Coronary artery (tissue), 2 donors: ENCODE measurements at places on chromosomes 2 and 18.

DNA sequence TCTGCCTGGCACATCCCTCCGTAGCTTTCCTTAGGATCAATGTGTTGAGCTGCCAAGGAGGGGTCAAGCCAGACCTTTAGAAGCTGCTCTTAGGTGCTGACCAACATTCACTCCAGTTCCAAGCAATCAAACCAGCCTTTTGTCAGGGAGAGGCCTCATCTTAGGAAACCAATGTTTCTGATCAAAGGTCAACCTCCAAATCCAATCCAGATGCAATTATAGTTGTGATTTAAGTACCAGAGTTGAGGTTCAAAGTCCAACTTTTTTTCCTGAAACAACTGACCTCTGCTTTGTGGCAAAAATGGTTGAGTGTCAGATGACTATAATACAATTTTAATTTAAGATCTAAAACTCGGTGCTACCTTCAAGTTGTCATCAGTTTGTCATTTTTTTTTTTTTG lies 303.4 kb downstream of the ALK start:
- DNase-seq, result no peak

DNA sequence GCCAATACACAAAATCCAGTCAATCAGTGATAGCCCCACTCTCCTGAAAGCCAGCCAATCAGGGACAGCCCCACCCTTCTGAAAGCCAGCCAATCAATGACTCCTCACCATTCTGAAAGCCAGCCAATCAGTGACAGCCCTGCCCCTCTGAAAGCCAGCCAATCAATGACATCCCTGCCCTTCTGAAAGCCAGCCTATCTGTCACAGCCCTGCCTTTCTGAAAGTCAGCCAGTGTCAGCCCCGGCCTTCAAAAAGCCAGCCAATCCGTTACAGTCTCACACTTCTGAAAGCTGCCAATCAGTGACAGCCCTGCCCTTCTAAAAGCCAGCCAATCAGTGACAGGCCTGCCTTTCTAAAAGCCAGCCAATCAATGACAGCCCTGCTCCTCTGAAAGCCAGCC lies 95.9 kb upstream of the HDAC4 start:
- no peak for DNase-seq

DNA sequence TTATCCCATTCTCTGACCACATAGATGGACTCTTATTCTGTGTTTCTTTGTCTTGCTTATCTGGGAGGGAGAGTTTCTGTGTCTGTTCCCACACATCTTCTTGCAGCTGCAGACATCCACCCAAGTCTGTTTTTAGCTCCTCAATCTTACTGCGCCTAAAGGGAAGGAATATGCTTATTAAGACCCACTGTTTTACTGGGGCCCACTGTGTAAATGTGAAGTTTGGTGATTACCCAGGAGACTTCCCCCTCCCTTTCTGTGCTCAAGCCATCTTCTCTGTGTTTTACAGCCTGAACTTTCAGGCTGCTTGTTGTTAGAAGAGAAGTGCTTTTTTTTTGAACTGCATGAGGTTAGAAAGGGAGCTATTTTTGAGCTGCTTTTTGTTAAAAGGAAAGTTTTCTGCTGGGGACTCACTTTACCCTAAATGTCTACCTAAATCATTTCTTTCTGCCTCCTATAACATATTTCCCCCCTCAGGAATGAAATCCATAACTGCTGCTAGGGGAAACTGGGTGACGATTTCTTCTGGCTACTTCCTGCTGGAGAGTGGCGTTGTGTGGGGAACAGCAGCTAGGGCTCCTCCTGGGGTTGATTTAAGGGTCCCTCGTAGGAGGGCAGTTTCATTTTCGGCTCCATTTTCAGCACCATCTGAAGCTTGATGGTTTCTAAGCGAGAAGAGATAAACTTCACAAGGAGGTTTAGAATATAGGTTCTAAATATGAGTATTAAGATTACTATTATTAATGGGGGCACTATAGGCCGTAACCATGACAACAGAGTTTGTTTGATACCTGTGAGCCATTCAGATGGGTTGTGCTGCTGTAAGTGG lies 39.5 kb upstream of the GMCL1 start:
- DNase-seq, result no peak

GRCh38 chr2:108444941-108445840 lies 3.8 kb upstream of the GCC2 start:
- no peak for DNase-seq

DNA sequence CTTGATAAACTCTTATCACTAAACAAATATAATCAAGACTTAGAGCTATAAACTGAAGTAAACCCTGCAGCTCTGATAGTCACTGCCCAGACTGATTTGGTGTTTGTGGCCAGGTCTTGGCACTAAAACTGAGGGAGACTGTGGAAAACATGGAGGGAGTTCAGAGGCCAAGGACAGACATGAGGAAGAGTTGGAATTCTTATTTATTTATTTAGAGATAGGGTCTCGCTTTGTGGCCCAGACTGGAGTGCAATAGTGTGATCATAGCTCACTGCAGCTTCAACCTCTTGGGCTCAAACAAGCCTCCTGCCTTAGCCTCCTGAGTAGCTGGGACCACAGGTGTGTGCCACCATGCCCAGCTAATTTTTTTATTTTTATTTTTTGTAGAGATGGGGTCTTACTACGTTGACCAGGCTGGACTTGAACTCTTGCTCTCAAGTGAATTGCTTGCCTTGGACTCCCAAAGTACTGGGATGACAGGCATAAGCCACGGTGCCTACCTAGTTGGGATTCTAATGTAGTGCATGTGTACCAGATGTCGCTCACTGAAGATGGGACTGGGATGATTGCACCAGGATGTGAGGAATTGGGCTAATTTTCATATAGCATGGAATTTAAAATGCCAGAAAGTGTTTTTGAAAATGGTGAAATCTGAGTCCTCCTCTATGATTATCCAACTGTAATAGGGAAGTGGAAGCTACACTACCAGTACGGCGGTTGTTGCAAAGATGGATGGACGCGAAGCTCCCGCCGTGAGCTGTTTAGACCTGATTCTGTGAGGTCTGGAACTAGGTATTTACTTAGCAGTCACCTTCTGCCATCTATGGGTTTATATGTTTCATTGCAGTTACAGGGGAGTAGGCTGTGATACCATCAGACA lies 52.7 kb upstream of the CTLA4 start:
- no peak for DNase-seq

- no peak for DNase-seq
Measured at GRCh38 chr2:4077017-4077416, 373.6 kb downstream of the DCDC2C start.

GRCh38 chr2:176162911-176163671 lies 6.0 kb downstream of the HOXD3 start:
- no peak for DNase-seq

GRCh38 chr2:49105506-49105905 lies 48.8 kb downstream of the FSHR start:
- DNase-seq, result no peak

DNA sequence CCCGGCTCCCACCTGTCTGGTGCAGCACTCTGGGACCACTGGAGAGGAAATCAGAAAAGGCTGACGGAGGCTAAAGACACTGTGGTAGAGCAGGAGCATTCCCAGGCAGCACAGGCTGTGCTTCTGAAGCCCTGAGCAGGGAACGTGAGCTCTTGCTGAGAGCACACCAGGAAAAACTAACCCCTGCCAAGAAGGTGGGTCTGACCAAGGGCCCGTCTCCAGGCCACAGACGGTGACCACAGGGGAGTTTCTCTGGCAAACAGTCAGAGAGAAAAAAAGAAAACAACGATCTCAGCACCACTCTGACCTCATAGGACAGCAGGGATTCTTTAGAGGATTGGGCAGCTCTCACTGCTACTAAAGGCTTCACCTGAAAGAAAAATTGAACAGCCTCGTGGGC lies 201.4 kb downstream of the AFF3 start:
- no peak for DNase-seq

DNA sequence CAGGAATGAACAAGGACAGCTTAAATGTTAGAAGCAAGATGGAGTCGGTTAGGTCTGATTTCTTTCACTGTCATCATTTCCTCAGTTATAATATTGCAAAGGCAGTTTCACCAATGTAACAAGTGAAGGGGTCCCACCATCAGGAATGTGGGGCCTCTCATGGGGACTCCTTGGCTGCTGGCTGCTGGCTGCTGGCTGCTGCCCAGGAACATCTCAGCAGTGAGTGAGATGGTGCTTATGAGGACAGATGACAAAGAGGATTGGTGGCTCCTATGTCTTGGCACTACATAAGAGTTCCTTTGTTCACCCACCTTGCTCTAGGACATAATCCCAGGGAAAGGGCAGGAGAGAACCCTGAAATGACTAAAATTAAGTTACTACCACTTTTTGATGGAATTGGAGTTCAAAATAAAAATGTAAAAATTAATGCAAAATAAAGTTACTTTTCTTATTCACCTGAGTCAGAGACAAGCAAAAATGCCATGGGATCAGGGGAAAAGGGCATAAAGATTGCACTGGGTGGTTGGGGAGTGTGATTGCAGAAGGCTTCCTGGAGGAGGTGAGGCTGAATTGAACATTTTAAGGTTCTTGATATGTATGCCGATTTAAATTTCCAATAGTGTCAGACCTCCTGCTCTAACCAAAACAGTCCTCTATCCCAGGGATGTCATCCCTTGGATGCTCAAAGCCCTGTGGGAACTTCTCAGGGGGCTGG lies 23.4 kb downstream of the TMEM177 start:
- DNase-seq, result no peak

DNA sequence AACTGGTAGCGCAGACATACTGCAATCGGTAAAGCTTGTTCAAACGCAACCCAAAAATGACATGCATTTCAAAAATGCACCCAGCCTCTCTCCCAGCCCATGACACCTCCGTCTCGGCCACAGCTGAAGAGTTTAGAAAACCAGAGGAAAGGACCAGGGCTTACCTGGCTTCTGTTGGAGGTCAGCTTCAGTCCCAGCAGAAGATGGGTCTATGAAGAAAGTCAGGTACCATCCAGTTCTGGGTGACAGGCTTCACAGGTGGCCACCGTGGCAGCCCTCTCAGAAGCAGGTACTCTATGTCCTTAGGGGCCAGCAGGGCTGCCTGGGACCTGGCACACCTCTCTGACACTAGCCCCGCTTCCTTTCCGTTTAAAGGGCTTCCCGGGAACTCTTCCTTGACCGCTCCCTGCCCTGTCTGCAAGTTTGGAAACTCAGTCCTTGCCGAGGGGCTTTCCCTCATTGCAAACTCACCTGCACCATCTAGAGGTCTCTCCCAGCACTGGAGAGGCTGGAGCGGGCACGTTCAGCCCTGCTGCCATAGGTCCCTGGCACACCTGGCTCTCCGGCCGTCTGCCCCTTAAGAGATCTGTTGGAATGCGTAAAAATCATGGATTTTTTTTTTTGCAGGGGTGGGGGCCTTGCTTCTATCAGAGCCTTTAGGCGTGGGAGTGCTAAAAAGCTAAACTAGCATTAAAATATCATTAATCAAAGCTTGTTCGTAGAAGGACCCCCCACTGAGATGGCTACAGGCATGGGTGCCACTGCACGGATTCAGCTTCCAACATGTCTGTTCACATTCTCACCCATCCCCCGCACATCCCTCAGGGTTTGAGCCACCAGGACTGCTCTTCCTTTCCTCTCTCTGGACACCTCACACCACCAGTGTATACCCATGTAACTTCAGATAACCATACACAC lies at the start of gene EDAR:
Gene EDAR, minus strand, starts transcription at position 425 of the 918 bp plus-strand sequence. CDS start 58,206 bp downstream, outside the sequence.
- DNase-seq, result no peak
